ENCODE measurements at places on chromosomes 2 and 18.

DNA sequence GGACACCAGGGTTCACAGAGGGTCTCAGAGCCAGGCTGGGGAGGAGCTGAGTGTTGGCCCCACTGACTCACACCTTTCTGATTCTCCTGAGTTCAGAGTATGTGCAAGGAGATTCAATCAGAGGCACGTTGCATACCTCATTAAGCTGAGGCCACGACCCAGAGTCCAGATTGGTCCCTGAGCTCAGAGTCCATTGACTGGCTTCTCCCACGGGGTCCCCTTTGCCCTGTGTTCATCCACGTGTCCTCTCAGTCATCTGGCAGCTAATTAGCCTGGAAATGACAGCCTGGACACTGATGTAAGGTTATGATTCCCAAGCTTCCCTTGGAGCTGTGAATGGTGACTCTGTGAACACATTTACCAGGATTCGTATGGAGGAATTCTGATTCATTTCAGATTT is 267.2 kb downstream of the SH3BP4 start:
- no peak for DNase-seq

- DNase-seq = no peak
These were observed 48.7 kb upstream of the OTOF start for GRCh38 chr2:26526589-26526988.

- no peak for DNase-seq
These were observed 74.6 kb upstream of the UNC80 start for GRCh38 chr2:209696836-209697711.

DNA sequence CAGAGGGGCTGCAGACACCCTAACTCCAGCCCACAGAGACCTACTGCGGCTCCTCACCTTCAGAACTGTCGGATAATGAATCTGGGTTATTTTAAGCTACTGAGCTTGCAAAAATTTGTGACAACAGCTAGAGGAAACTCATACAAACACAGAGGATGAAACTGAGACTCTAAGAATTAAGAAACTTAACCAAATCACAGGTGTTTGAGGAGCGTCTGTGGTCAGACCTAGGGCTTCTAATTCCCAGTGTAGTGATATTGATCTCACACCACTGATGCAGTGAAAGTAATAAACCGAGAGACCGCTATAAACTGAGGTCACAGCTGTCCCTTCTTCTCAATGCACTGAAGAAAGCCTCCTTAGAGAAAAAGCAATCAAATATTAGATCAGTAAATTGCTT is 110.1 kb downstream of the RGPD3 start:
- DNase-seq = no peak

DNA sequence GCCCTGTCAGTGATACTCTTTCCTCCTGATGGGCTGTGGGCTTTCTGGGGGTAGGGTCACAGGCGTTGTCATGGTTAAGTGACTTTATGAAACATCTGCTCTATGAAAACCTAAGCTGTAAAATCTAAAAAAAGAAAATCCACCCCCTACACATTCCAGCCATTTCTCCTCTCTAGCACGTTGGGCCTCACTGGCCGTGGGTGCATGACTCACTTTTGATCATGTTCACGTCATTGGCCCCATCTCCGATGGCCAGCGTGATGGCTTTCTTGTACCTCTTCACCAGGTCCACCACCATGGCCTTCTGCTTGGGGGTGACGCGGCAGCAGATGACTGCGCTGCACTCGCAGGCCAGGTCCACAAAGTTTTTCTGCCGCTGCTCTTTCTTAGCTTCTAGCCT is 39.3 kb upstream of the NARS1 start:
- no peak for DNase-seq

- peak; percentile 53 for DNase-seq
These were observed 29.9 kb downstream of the ANO7 start for GRCh38 chr2:241218131-241219029.

GRCh38 chr2:14778015-14778414 is 145.5 kb downstream of the LRATD1 start:
- no peak for DNase-seq

DNA sequence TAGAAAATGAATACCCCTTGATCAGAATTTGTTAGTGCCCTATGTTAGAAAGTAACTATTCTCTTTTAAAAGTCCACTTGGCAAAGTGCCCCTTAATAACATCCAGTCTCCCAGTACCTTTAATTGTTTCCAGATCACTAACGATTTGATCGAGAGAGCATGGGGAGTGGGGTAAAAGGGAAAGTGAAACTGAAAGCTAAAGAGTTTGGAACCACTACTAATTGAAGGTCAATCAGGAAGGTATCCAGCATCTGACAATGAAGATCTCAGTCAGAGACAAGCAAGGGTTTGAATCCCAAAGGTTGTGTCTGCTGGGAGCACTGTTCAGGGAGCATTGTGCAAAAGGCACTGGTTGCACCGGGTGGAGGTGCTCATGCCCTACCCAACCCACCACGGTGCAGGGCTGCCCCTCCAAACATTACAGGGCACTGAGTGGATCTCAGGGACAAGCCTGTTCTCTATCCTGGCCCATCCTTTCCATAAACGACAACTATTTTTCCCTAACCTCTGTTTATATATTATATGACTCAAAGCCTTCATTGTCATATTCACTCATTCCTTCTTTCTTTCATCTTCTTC is 14.6 kb upstream of the RIT2 start:
- no peak for DNase-seq

DNA sequence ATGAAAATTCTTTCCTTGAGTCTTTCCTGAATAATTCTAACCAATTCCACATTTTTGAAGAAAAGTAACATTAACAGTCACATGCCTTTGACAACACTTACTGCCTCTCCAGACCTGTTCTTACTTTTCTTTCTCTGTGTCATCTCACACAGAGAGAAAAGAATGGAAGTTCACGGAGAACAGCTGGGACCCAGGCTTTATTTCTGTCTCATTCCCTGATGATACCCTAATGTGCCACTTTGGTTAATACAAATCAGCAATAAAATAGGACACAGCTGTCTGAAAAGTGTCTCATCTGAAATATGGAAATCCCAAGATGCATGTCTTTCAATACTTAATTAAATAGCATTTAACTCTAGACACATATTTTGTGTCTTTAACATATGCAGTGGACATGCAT is 42.1 kb upstream of the RAB27B start:
- DNase-seq = no peak

- peak; percentile 15 for DNase-seq
These were observed 40.5 kb downstream of the LONRF2 start for GRCh38 chr2:100281521-100282438.

DNA sequence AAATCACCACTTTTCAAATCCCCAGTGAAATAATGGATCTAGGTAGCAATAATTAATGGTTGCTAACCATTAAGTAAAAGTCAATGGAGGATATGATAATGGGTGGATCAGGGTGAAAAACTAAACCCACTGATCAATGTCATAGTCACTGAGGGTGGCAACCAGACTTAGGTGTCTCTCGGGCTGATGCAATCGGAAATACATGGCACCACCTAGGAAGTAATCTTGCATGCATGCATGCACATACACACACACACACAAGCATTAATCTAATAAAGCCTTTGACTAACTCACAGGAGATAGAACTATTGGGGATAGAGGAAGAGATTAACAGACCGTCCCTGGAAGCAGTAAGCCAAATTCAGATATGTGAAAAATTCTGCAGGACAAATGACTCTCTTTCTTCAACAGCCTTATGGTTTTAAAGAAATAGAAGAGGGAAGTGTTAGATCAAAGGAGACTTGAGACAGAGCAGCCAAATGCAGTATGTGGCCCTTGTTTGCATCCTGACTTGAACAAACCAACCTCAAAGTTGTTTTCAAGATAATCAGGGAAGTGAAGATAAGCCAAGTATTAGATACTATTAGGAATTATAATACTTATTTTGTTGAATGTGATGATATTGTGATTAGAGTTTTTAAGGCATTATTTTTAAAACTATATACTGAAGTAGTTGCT is 186.0 kb upstream of the RMP24 start:
- no peak for DNase-seq

DNA sequence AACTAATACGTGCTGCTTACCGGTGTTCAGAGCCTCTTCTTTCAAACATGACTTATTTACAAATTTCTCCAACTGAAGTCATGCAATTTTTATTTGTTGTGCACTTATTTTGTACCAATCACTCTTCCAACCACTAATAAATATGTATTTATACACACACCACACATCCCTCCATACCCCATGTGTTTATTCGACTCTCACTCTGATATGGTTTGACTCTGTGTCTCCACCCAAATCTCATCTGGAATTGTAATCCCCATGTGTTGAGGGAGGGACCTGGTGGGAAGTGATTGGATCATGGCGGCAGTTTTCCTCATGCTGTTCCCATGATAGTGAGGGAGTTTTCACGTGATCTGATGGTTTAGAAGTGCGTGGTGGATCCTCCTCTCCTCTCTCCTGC is 49.5 kb upstream of the ACYP2 start:
- no peak for DNase-seq

DNA sequence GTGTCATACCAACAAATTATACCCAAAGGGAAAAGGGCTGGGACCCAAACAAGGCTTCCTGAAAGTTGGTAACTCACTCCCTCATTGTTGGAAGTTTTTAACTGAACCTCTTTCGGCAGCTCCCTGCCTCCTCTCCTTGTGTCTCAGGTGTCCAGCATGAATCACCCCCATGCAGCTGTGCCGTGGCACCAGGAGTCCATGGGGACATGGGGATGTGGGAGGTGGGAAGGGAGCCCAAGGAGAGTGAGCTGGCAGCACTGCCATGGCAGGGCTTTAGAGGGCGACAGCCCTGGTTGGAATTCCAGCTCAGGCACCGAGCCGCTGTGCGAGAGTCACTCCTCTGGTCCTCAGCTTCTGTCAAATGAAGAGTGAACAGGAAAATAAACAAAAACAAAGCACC is 12.5 kb upstream of the GYPC start:
- DNase-seq = peak; percentile 2

DNA sequence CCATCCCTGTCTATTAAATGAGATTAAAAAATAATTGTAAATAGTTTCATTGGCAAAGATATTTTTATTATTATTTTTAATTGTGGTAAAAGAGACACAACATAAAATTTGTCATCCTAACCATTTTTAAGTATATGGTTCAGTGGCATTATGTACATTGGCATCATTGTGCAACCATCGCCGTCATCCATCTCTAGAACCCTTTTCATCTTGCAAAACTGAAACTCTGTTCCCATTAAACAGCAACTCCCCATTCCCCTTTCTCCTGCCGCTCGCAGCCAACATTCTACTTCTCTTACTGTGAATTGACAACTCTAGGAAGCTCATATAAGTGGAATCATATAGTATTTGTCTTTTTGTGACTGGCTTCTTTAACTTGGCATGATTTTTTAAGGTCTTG is 25.3 kb downstream of the LAMA3 start:
- no peak for DNase-seq

DNA sequence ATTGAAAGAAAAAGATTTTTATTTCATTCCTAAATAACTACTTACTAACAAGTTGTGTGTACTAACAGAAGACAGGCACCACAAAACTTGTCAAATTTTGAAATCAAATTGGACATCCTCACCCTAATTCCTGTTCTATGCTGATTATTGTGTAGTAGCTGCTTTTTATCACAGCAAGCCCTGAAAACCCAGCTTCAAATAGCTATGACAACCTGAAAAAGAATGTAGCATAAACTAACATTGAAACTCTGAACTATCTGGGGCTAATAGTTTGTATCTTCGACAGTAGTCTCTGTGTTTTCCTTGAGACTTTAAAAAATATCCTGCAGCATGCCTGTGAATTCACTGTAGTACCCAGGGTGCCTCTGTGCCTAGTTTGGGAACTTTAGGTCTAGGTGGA is 122.6 kb downstream of the WDPCP start:
- no peak for DNase-seq

GRCh38 chr18:58288921-58289797 is 245.1 kb downstream of the NEDD4L start:
- no peak for DNase-seq

DNA sequence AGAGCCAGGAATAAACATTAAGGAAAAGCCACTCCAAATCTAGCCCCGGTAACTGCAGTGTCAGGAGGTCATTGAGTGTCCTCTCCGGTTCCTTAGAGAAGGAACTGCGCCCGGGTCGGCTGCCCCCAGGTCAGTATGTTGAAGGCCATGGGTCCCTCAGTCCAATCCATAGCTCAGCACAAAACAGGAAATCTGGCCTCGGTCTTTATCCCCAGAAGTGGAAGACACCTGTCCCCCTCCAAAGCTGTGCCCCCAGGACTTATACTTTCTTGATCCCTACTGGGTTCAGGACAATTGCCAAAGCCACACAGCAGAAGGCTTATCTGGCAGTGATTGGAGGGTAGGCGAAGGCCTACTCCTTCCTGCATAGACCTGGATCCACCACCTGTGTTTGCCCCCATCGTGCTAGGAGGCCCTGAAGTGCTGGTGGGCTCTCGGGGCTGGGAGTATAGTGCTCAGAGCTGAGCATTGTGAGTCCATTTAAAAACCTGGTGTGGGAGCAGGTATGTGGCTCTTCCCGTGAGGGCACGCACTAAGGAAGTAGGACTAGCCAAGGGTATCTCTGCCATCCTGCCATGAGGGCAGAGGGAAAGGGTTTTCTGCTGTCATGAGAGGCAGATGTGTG is 178.6 kb downstream of the SEPTIN10 start:
- no peak for DNase-seq

- DNase-seq = no peak
These were observed 143.1 kb upstream of the TTC39C start for GRCh38 chr18:23871410-23871809.

DNA sequence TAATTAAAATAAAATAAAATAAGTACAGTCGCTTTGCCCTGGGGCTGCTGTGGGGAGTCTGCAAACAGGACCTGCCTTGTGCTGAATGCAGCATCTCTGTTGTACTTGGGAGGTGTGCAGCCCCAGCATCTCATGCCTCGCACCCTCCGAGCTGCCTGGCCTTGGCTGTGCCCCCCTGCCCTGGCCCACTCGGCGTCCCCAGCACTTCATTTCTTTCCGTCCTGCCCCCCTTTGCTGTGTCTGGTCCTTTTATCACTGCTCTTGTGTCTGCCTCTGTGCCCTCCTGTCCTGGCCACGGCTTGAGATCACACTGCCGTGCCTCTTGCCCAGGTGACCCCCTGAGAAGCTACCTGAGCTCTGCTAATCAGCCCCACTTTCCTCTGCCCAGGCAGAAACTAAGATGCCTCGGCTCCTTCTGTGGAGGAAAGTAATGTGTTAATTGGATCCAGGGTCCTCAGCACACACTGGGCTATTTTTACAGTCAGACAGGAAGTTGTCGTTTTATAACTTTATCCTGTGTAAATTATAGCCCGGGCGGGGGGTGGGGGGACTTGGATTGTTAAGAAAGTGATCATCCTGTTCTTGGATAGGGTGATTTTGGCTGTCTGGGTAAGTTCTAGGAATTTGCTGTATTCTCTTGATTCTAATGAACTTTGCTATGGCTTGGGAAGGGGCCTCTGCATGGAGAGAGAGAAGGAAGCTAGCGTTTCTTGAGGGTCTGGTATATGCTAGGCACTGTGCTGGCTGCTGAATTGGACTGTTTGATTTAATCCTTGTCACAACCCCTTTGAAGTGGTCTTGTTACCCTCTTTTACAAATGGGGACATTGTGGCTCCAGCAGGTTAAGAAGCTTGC is 69.4 kb downstream of the AGAP1 start:
- no peak for DNase-seq

All from T-helper 2 cell treated with Interferon-gamma antibody and Interleukin-4, amounts not matched to agents 5 μg/mL and 100 μg/mL, for 36 hours (primary cell).